ENCODE measurements at places on chromosomes 6 and 20. TPM values are rescaled to one million over a fixed set of nuclear protein-coding genes. Genes with fewer than 3 reads are reported as not detected.

C20orf204 gene
- 3.2 TPM for total RNA-seq

ADGB gene
- not detected for total RNA-seq

HRH3 gene
- not detected for total RNA-seq

CASS4 gene
- total RNA-seq, result 0.67 TPM

KIFC1 gene
- total RNA-seq, result 30.1 TPM

DNA sequence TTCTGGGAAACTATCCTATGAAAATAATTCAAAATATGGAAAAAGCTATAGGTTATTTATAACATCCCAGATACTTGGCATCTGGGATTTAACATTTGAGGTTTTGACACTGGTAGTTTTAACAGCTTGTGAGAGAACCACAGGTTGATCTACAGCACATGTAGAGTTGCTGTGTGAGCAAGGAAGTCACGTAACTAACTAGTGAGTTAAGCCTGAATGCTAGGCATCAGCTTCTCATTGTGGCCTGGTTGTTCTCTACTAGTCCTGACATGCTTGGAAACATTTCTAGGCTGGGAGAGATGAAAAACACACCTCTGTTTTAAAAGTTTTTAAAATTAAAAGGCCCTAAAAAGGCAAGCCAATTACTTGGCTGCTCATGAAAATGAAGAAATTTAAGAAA lies 28.2 kb downstream of the ESF1 start:
- no peak for DNase-seq
- H3K4me1 ChIP-seq, result no peaks in the 10 kb centered on the region
- H3K4me3 ChIP-seq, result no peak overlapping the region

GRCh38 chr6:45226081-45226480 lies 102.0 kb upstream of the RUNX2 start:
- H3K36me3 ChIP-seq, result peaks cover 4% of the 10 kb centered on the region
- H3K4me3 ChIP-seq, result no peak overlapping the region
- H3K27ac ChIP-seq, result no peak overlapping the region
- DNase-seq, result no peak
- H3K4me1 ChIP-seq, result no peaks in the 10 kb centered on the region
- no peaks in the 10 kb centered on the region for H3K27me3 ChIP-seq

- peaks cover 18% of the 10 kb centered on the region for H3K4me1 ChIP-seq
- peaks cover 4% of the 10 kb centered on the region for H3K36me3 ChIP-seq
- no peak overlapping the region for H3K27ac ChIP-seq
- no peak for DNase-seq
Measured at GRCh38 chr6:139649732-139650131, 275.3 kb upstream of the CITED2 start.

- H3K27me3 ChIP-seq, result no peaks in the 10 kb centered on the region
- H3K4me3 ChIP-seq, result peak overlapping the region; percentile 67
- H3K4me1 ChIP-seq, result peaks cover 59% of the 10 kb centered on the region
- peak overlapping the region; percentile 95 for H3K27ac ChIP-seq
- H3K36me3 ChIP-seq, result no peaks in the 10 kb centered on the region
Measured at GRCh38 chr6:15399641-15400470, 154.0 kb downstream of the JARID2 start.

GRCh38 chr20:53946106-53946505 lies 124.3 kb downstream of the BCAS1 start:
- H3K4me1 ChIP-seq, result peaks cover 39% of the 10 kb centered on the region
- no peak overlapping the region for H3K4me3 ChIP-seq
- no peaks in the 10 kb centered on the region for H3K36me3 ChIP-seq
- no peak overlapping the region for H3K27ac ChIP-seq

- H3K4me3 ChIP-seq, result no peak overlapping the region
- no peak overlapping the region for H3K27ac ChIP-seq
- H3K4me1 ChIP-seq, result peaks cover 2% of the 10 kb centered on the region
- DNase-seq, result no peak
Measured at GRCh38 chr6:122567034-122567433, 43.2 kb upstream of the PKIB start.

DNA sequence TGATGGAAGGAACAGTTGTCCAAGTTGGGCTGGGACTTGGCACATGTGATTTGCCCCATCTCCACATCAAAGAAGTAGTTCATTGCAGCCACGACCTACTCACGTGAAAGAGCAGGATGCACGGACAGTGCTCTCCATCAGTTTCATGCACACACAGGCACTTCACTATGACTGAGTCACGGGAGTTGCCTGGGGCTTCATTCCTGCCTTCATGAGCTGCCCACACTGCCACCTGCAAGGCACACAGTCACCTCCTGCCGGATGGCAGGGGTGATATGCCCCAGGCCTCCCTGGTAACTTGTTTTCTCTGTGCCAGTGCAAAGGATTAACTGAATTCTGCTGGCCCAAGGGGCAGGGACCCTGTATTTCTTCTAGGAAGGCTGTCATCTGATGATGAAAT lies 22.8 kb downstream of the CST5 start:
- H3K27ac ChIP-seq, result no peak overlapping the region
- DNase-seq, result no peak
- no peaks in the 10 kb centered on the region for H3K36me3 ChIP-seq
- H3K4me3 ChIP-seq, result no peak overlapping the region

GRCh38 chr20:10648651-10649050 lies 25.1 kb downstream of the JAG1 start:
- H3K27ac ChIP-seq, result peak overlapping the region; percentile 94
- DNase-seq, result no peak
- peaks cover 84% of the 10 kb centered on the region for H3K4me1 ChIP-seq
- H3K27me3 ChIP-seq, result no peaks in the 10 kb centered on the region
- H3K4me3 ChIP-seq, result no peak overlapping the region
- peaks cover 44% of the 10 kb centered on the region for H3K36me3 ChIP-seq

- H3K4me3 ChIP-seq, result no peak overlapping the region
- no peak overlapping the region for H3K27ac ChIP-seq
- no peak for DNase-seq
- H3K36me3 ChIP-seq, result peaks cover 26% of the 10 kb centered on the region
- peaks cover 22% of the 10 kb centered on the region for H3K4me1 ChIP-seq
- H3K27me3 ChIP-seq, result no peaks in the 10 kb centered on the region
Measured at GRCh38 chr6:43517505-43518357, 842 bp downstream of the POLR1C start.
